ENCODE measurements at places on chromosomes 11 and 22. TPM values are rescaled to one million over a fixed set of nuclear protein-coding genes. Genes with fewer than 3 reads are reported as not detected.

- no peak for DNase-seq
These were observed 16.6 kb upstream of the AMPD3 start for GRCh38 chr11:10438458-10438857.

DNA sequence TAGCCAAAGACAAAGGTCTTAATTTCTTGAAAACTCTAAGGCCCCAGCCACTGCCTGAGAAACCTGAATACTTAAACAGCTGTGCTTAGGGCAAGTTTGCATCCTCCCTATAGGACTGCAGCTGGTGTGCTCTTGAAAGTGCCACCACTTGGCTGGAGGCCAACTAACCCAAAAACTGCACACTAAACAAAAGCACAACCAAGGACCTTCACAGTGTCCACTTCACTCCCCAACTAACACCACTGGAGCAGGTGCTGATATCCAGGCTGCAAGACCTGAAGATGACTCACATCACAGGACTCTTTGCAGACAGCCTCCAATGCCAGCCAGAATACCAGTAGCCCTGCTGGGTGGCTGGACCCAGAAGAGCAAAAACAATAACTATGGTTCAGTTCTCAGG lies 357.7 kb upstream of the ARHGAP42 start:
- DNase-seq, result no peak

- no peak for DNase-seq
These were observed 48.9 kb downstream of the APOL1 start for GRCh38 chr22:36301851-36302250.

Gene C11orf91
- total RNA-seq, result not detected

GRCh38 chr22:32650553-32651345 lies 150.8 kb upstream of the TIMP3 start:
- DNase-seq, result peak; percentile 92

Gene UPK3A
- total RNA-seq, result not detected

Gene MISFA
- 0.29 TPM for total RNA-seq

Gene NUDT22
- total RNA-seq, result 46.6 TPM

Gene OR2AG2
- 0.36 TPM for total RNA-seq

DNA sequence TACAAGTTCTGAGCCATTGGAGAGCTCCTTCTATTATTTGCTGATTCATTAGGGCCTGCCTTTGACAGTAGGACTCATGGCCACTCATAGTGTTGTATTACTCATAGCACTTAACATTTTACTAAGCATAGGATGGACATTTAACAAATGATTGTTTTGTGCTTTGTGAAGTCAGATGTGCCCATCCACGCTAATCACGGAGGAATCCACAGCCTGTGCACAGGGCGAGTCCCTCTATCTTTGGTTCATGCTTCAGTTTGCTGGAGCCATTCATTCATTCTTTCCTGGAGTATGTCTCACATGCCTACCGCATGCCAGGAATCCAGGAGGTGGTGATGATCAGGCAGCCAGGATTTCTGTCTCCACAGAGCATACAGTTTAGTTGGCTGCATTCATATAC lies 254.1 kb downstream of the NTM start:
- peak; percentile 69 for DNase-seq

Data from osteoblast (primary cell).